Fibroblast of upper back skin (primary cell): ENCODE measurements at places on chromosomes 7 and 10.
A peak's percentile ranks its signal among the peaks of the same experiment; 100 is the strongest.

DNA sequence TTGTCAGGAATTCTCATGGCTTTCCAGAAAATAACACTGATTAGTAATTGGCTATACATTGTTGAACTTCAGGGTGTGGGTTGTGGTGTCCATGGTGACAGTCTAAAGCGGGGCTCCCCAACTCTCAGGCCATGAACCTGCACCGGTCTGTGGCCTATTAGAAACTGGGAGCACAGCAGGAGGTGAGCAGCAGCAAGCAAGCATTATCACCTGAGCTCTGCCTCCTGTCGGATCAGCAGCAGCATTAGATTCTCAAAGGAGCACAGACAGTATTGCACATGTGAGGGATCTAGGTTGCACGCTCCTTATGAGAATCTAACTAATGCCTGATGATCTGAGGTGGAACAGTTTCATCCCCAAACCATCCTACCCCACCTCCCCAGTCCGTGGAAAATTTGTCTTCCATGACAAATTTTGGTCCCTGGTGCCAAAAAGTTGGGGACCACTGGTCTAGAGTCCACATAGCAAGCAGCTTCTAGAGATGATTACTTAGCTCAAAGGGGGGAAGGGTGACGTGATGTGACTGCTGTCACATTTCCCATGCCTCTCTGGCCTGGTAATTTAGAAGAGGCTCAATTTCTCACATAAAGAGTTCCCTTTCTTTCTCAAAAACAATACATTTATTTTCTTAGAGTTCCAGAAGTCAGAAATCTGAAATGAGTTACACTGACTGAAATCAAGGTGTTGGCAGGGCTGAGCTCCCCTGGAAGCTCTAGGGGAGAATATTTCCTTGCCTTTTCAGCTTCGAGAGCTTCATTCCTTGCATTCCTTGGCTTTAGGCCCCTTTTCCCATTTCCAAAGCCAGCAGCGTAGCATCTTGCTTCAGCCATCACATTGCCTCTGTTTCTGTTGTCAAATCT, 17.6 kb upstream of the FAM221A start:
- DNase-seq: peak; percentile 84

DNA sequence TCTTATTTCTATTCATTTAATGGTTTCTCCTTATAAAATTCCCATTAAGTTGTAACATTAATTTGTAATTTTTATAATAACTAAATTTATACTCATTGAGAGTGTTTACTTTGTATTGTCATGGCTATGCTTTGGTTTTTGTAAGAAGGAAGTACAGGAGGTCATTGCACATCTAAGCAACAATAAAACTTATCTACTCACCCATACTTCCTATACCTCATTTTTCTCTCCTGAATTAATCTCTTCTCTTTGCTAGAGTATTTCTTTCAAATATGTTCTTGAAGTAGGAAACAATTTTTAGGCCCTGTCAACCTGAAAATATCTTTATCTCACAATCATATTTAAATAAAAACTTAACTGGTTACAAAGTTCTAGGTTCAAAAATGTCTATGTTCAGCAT, 95.4 kb upstream of the WDR11 start:
- DNase-seq: no peak

DNA sequence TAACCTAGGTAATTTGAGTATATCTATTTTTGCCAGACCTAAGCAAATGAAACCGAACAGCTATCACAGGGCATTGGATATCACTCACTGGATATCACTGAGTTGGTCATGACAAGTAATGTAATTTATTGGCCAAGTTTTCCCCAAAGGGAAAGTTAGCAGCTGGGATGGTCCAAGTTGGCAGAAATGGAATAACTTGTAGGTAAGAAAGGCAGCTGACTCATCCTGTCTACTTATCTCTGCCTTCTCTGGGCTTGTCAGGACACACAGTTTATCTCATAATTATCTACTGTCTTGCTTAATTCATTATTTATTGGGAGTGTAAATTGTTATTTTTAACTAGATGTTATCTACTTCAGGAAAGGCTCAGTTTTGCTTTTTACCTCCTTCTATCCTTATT, 502.0 kb upstream of the DPP6 start:
- DNase-seq: no peak

GRCh38 chr10:130212746-130213145, 76.6 kb downstream of the GLRX3 start:
- DNase-seq: no peak

GRCh38 chr10:91602868-91603568, 29.9 kb downstream of the PPP1R3C start:
- no peak for DNase-seq

GRCh38 chr7:106561666-106562411, 99.1 kb downstream of the CCDC71L start:
- DNase-seq: no peak

GRCh38 chr7:105213611-105214010, 175.1 kb downstream of the SRPK2 start:
- no peak for DNase-seq

DNA sequence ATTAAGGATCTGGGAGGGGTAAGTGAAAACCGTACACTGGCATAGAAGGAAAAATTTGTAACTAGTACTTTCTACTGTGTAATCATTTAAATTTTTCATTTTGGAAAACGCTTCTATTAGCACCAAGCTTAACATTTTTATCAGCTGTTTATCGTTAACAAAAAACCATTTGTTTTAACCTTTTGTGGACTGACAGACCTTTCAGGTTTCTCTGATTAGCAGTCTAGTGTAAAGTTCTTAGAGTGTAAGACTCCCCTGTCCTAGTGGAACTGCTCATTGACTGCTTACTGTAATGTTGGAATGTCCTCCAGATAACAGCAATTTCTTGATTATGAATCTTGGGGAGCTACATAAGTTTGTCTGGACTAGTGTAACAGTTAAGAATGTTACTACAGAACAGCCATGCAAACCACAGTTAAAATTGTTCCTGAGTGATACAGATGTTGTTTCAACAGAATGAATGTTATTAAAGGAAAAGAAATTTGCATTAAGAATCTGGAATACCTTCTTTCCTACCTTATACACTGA, 2.0 kb downstream of the DBF4 start:
- DNase-seq: peak; percentile 25

DNA sequence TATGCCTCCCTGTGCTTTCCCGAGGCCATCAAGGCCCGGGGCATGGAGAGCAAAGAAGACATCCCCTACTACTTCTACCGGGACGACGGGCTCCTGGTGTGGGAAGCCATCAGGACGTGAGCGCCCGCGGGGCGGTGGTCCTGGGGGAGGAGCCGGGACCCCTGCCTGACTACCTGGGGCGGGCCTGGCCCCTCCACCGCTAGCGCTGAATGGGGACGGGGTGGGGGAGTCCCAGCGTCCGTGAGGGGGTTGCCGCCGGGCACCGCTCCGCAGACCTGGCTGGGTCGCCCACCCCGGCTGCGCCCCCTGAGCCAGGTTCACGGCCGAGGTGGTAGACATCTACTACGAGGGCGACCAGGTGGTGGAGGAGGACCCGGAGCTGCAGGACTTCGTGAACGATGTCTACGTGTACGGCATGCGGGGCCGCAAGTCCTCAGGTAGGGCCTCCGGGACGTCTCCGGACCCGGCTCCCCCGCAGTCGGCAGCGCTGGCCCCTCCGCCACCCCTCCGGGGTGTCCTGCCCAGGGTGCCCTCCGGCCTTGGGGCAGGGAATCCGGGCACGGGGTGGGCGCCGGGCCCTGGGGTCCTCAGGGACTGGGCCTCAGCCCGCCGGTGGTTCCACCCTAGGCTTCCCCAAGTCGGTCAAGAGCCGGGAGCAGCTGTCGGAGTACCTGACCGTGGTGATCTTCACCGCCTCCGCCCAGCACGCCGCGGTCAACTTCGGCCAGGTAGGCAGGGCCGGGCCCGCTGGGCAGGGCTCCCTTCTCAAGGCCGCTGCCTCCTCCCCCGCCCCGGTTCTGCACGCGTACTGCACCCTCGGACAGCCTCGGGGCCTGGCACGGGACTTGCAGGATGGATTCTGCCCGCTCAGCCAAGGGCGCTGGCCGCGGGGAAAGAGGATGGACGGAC, 69.3 kb downstream of the ALOX5 start:
- no peak for DNase-seq

GRCh38 chr10:117860135-117860534, 186.6 kb downstream of the RAB11FIP2 start:
- DNase-seq: no peak

DNA sequence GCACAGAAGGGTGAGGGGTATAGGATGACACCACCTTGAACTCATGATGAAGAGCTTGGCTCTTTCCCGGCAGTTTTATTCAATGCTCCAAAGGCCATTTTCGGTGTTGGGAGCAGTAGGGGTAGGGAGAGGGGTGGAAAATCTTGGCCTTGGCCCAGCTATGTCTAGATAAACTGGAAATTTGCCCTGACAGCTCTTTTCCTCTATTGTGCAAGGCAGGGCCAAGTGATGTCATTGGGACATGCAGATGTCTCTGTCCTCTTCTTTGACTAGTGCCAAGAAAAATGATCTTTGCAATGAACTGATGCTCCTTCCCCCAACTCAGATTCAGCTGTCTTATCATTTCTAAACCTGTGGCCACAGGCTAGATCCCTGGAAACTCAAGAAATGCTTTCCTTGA, 27.7 kb upstream of the PRKCQ start:
- DNase-seq: no peak

GRCh38 chr10:1203216-1203615, 147.0 kb downstream of the WDR37 start:
- DNase-seq: no peak

- DNase-seq: peak; percentile 82
These were observed 45.8 kb downstream of the HDAC9 start for GRCh38 chr7:18541181-18541870.

GRCh38 chr7:36851382-36851781, 127.1 kb upstream of the AOAH start:
- DNase-seq: no peak

DNA sequence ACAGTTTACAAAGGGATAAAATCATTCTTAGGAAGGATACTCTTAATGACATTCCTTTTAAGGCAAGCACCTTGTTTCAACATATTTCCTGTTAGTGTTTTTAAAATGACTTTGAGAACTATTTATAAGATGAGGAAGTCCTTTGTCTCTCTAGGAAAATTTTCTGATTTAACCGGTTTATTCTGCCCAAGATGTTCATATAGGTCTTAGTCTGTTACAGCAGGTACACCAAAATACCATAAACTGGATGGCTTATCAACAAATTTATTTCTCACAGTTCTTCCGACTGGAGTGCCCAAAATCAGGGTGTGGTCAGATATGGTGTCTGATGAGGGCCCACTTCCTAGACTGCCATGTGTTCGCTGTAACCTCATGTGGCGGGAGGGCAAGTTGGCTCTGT, 77.9 kb downstream of the GSAP start:
- DNase-seq: no peak

GRCh38 chr7:3164380-3164792, 120.7 kb upstream of the CARD11 start:
- no peak for DNase-seq

DNA sequence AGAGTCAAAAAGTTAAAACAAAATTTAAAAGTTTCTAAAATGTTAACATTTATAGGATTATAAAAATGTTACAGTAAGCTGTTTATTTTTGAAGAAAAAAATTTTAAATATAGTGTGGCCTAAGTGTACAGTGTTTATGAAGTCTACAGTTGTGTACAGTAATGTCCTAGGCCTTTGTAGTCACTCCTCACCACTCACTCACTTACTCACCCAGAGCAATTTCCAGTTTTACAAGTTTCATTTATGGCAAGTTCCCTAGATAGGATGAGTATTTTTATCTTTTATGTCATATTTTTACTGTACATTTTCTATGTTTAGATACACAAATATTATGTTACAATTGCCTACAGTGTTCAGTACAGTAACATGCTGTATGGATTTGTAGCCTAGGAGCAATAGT, 419.9 kb downstream of the ARL4A start:
- no peak for DNase-seq

GRCh38 chr10:78570633-78571235, 498.0 kb upstream of the ZMIZ1 start:
- DNase-seq: no peak
